H4 (cell line): ENCODE measurements at places on chromosomes 6 and 20. TPM values are rescaled to one million over a fixed set of nuclear protein-coding genes. Genes with fewer than 3 reads are reported as not detected.

The PERP gene
- 40.0 and 47.8 TPM in 2 replicates for total RNA-seq

The RPN2 gene
- total RNA-seq, result 380 and 405 TPM in 2 replicates

The GABRR1 gene
- not detected in 2 replicates for total RNA-seq

The REM1 gene
- total RNA-seq, result not detected in 2 replicates

The RCAN2 gene
- total RNA-seq, result 0.43 and 1.0 TPM in 2 replicates

The KIF25 gene
- 0.51 and 2.3 TPM in 2 replicates for total RNA-seq

The TRIM31 gene
- total RNA-seq, result 0.12 TPM in 1 of 2 replicates, not detected in the other
